ENCODE measurements at places on chromosomes 12 and 14.

GRCh38 chr14:99676657-99677056 is 7.4 kb upstream of the CYP46A1 start:
- DNase-seq: no peak

- DNase-seq: no peak
These were observed 176.8 kb downstream of the PHLDA1 start for GRCh38 chr12:75854681-75855309.

GRCh38 chr12:20438299-20438779 is 70.0 kb downstream of the PDE3A start:
- no peak for DNase-seq

- DNase-seq: no peak
These were observed 1.7 kb downstream of the HECTD1 start for GRCh38 chr14:31205681-31206535.

- DNase-seq: no peak
These were observed 123.0 kb downstream of the CPNE8 start for GRCh38 chr12:38782359-38782758.

DNA sequence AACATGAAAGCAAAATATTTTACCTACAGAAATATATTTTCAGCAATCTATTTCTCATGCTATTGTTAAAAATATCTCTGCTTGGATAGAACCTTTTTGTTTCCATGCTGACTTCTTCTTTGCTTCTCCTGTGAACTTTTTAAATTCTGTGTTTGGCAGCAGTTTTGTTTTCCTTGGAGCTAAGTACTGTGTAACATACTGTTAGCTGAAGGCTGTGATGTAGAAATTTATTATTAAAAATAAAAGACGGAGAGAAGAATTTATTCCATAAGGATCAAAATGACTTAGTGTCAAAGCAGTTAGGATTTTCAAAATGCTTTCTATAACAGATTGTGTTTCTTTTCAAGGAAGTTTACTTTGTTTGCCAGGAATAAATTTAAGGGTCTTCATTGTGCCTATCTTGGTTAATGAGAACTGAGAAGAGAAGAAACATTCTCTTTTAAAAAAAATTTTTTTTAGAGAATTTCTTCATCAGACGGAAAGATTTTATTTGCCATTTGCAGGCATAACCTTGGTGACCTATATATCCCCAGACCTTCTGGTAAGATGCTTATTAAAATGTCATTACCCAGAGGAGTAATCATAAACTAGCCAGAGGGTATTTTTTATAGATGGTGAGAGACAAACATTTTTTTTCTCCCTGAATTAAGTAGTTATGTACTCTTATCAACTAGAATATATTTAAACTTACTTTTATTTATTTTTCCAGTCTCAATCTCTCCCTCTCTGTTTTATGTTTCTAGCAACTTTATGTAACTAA is 147.1 kb upstream of the SLCO1C1 start:
- DNase-seq: no peak

DNA sequence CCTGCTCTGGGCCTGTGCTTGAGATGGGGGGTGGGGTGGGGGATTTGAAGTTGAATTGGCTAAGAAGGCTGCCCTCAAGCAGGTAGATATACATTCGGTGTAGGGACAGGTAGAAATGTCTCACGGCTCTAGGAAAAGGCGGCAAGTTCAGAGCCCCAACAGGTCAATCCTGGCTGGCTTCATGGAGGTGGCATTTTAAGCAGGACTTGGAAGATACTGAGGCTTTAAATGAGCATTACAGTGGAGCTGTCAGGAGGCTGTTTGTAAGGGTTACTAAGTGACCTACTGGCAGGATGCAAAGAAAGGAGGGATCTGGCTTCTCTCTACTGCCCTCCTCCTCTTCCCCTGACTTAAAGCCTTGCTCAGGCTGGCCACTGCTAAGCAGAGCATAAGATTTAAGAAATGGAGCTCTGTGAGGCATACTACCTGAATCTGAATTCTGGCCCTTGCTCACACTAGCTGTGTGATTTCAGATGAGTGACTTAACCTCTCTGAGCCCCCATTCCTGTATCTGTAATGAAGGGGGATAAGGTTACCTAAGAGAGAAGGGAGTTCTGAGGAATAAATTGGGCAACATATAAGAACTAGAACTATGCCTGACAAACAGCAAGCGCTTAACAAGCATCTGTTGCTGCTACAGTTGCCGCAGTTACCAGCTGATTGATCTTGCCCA is 61.6 kb downstream of the SLC24A4 start:
- DNase-seq: no peak

- DNase-seq: no peak
These were observed 23.9 kb upstream of the AICDA start for GRCh38 chr12:8636581-8636980.

DNA sequence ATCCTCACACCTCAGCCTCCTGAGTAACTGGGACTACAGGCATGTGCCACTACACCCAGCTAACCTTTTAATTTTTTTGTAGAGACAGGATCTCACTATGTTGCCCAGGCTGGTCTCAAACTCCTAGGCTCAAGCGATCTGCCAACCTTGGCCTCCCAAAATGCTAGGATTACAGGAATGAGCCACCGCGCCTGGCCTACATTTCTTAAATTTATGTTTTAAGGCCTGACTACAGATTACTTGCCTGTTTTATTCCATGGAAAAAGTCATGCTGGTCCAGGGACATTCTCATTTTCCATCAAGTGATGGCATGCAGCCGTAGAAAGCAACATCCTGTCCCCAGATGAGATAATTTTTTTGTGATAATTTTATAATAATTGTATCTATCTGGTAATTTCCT is 6.1 kb downstream of the CD9 start:
- no peak for DNase-seq

DNA sequence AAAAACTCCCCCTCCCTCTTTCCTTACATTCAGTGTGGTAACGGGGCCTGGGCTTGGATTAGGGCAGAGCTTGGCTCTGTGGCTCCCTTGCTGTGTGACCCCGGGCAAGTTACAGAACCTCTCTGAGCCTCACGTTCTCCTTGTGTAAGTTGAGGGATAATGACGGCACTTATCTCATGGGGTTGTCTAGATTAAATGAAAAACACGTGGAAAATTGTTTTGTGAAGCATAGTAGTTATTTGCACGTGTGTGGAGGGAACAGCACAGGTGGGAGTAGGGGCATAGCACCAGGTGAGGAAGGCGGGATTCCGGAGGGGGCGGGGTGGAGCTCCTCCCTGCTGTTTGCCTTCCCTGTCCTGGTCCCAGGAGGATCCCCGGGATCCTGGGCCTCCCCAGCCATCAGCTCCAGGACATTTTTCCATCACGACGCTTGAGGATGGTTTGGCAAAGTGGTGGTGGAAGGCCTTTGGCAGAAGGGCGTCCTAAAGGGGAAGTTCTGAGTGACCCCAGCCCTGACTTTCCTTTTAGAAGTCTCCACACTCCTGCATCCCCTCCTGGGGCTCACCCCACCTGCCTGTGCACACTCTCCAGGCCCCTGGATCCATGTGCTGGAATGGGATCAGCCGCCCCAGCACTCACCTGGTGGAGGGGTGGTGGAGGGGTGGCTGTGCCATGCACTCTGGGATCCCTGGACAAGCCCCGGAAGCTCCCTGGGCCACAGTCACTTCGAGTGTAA is 22.7 kb downstream of the LRTM2 start:
- no peak for DNase-seq

- no peak for DNase-seq
These were observed 254.6 kb downstream of the SEC23A start for GRCh38 chr14:38848243-38848935.

GRCh38 chr12:72876092-72876491 is 603.9 kb downstream of the TRHDE start:
- no peak for DNase-seq

DNA sequence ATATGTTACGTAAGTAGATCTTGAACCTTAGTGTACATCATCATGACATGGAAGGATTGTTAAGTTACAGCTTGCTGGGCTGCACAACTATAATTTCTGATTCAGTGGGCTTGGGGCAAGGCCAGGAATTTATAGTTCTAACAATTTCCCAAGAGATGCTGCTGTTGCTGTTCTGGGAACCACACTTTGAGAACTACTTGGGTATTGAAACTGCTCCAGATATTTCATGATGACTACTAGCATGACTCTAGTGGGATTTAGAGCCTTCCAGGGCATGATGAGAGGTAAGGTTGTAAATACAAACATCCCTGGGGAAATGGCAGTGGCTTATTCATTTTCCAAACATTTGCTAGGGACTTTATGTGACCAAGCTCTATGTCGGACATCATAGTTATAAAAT is 904.8 kb upstream of the SEL1L start:
- no peak for DNase-seq

GRCh38 chr12:38465020-38465419 is 148.4 kb downstream of the ALG10B start:
- no peak for DNase-seq

- peak; percentile 19 for DNase-seq
These were observed 212.8 kb upstream of the SYT1 start for GRCh38 chr12:78651755-78652154.

DNA sequence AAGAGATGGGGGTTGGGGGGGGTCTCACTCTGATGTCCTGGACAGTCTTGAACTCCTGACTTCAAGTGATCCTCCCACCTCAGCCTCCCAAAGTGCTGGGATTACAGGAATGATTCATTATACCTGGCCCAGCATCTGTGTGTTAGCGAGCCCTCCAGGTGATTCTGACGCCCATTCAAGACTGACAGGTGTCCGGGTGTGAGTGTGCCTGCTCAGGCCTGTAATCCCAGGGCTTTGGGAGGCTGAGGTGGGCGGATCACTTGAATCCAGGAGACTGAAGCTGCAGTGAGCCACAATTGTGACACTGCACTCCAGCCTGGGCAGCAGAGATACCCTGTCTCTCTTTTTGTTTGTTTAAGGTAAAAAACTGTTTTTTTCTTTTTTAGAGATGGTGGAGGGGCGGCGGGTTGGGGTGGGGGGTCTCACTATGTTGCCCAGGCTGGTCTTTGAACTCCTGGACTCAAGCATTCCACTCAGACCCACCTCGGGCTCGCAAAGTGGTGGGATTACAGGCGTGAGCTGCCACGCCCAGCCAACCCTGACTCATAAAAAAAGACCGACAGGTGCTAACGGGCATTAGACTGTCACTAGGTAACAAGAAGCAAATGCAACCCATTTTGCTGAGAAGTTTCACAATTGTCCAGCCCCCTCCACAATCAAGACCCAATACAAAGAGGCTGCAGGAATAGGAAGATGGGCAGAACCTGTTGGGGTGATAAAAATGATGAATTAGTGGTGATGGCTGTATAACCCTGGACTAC is 4.7 kb downstream of the VSIG10 start:
- DNase-seq: no peak

- no peak for DNase-seq
These were observed 36.8 kb upstream of the TMPO start for GRCh38 chr12:98478606-98479005.

DNA sequence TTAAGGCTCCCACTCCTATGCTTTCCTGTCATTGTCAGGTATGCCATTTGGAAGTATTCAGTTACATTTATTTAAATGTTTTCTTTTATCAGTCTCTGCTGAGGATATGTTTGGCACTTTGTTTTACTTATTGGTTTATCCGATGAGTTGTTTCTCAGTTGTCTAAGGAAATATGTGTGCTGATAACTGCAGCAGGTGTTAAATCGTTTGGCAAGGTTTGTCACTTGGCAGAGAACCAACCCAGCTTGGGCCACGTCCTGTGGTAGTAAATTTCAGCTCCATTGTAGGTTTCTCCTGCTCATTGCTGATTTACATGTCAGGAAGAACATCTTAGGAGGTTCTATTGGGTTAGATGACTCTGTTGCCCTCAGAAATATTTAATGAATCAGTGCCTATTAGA is 22.0 kb upstream of the MGST1 start:
- DNase-seq: no peak

GRCh38 chr12:132345561-132346200 is 16.3 kb upstream of the GALNT9 start:
- DNase-seq: no peak

DNA sequence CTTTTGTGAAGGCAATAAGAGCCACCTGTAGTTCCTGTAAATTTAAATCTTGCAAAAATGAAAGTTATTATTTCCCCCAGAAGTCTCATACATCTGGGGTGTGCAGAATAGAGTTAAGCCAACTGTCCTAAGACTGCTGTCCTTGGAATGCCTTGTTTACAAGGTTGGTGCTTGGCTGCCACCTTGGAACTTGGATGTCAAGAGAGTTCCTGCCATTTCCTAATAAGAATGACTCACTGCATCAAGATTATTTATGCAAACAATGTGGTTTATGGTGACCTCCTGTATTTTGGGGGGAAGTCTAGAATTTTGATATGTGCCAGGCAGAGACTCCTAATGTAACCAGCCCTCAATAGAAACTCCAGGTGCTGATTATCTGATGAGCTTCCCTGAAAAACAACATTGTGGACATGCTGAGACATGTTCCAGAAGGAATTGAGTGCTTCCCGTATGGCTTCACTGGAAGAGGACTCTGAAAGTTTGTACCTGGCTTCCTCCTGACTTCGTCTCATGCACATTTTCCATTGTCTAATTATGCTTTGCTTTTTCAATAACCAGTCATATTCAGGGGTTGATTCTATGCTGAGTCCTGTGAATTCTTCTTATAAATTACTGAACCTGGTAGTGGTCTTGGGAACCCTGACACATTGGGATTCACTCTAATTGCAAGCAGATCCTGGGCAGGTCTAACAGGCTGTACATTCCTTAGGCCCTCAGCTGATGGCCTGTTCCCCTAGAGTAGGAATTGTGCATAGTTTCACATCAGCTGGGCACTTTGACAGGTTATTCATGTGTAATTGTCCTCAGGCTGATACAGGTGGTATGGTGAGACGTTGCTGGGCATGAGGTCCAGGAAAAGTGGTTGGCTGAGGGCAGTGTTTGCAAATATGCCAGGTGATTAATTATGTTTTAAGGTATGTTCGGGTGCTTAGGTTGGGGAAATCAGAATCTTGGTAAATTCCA is 1370.7 kb upstream of the TMEM132C start:
- no peak for DNase-seq

DNA sequence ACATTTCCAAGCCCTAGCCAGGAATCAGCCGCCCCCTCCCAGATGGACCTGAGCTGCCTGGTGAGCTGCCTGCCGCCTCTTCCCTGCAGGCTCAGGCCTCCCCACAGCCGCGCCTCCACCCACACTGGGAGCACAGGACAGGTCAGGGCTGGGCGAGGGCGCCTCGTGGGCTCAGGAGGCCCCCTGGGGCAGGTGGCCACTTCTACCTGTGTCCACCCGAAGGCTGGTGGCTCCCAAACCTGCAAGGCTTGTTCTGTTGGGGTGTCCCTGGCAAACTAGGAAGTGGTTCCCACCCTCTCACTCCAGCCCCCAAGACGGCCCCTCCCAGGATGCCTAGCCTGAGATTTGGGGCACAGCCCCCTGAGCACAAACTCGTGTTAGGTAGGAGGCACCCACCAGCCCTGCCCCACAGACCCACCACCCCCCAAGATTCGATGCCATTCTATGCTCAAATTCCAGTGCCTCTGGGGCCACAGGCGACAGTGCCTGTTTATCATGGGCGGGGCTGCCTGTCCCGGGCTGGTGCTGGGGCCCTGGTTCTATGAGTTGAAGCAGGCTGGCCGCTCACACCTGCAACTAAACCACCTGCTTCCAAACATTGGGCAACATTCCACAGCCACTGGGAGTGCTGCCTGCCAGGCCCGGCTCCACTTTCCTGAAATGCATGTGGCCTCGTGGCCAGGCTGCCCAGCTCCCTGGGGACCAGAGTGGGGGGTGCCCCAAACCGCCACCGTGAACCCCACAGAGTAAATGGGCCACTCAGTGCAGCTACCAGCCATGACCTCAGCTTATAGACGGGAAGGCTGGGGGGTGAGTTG is 6.8 kb downstream of the MMP17 start:
- DNase-seq: peak; percentile 40

All from H1 (cell line).